Neural crest cell (in vitro differentiated cells): ENCODE measurements at places on chromosomes 3 and 15. TPM values are rescaled to one million over a fixed set of nuclear protein-coding genes. Genes with fewer than 3 reads are reported as not detected.

OXSR1 gene
- total RNA-seq, result 48.4 and 50.0 TPM in 2 replicates

RAB8B gene
- 51.0 and 58.4 TPM in 2 replicates for total RNA-seq

DNA sequence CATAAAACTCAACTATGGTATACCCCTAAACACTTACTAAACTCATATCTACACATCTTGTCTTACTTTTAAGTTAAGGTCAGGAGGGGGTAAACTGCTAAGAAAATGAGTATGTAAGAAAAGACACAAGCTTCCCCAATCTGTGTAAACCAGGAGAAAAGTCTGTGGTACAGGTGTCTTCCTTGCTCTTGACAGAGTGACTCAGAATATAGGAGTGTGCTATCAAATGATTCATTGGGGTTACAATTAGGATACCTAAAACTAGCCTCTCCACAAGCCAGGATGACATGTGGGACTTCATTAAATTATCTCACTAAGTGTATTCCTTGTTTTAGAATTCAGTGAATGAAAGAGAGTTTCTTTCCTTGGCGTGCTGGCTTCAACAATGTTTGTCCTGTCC is 274.8 kb downstream of the BBX start:
- DNase-seq, result no peak

DNA sequence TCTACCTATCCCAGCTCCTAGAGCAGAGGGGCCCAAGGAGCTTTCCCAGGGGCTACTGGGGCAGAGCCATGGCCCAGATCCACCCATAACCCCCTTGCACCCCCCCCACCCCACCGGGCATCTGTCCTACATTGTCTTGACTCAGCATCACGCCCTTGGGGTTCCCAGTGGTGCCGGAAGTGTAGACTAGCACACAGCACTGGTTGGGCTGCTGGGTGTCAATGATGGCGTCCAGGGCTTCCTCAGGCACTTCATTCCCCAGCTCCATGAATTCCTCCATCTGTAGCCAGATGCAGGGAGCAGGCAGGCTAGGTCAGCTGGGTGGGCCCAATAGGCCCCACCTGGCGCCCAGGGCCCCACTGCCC is 33.2 kb downstream of the IDH3A start:
- DNase-seq, result no peak

DNA sequence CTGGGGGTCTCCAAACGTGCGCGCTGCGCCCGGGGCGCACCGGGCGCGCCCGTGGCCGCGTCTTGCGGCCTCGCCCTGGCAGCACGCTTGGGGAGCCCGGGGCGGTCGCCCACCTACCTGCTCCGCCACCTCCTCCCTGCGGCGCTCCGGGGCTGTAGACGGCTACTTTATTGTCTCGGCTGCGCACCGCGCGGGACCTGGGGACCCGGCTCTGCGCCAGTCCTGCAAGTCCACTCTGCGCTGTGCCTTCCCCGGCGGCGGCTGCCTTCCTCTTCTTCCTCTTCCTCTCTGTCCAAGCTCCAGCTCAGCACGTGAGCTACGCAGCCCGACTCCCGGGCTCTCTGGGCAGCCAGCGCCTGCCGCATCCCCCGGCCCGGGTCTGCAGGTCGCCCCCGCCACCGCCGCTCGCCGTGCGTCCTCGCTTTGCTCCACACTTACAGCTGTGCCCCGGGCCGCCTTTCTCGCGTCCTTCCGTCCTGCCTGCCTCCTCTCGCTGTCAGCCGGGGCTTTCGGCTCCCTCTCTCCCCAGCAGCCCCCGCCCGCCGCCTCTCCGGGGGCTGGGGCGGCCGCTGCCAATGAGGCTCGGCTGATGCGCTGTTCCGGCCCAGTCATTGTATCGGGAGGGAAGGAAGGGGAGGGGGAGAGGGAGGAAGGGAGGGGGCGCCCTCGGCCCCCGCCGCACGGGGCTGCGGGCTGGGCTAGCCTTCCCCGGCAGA is 156.4 kb upstream of the FRMD4B start:
- DNase-seq, result peak; percentile 36

DNA sequence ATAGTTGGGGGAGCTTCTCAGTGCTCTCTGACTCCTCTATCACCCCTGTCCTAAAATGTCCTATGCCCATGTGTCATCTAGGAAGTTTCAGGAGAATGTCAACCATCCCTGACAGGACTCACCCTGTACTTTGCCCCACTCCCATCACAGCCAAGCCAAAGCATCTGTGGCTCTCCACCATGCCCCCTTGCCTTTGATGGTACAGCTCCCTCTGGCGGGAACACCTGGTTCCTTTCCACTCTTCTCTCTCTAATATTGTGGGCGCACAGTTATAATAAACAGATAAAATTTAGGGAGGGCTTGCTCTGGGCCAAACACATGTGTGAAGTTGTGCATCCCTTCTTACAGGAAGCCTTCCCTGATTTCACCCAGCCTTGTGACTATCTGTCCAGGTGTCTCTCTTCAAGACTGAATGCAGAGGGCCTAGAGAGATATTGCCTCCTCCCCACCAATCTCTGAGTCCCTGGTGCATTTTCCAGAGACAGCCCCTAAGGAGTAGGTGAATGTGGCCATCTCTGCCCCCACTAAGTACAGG is 62.8 kb downstream of the ISG20 start:
- DNase-seq, result no peak
